Stimulated activated CD8-positive, alpha-beta memory T cell treated with anti-CD3 and anti-CD28 coated beads, Interleukin-4, amount 100 ng/mL, for 24 hours (primary cell): ENCODE measurements at places on chromosomes 4 and X.

DNA sequence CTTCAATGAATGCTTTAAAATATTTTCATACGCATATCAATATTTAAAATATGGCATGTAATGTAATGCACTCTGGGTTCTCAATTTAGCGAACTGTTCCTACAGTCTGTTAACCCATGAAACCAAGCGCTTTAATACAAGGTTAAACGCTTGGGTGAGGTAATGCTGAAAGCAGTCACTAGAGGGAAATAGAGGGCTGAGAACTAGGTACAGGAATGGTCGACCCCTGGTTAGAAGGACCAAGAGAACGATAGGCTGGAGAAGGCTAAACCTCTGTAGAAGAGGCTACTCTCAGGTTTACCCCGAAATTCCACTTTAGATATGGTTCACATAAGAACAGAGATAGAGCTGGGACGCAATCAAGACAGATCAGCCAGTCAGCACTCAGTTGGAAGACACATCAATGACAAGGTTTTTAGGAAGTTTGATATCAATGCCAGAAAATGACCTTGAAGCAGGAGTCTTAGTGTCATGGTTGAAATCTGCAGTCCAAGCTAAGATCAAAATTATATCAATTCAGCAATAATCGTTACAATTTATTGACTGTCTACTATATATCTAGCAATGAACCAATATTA lies 26.9 kb downstream of the ARSJ start:
- DNase-seq, result no peak

DNA sequence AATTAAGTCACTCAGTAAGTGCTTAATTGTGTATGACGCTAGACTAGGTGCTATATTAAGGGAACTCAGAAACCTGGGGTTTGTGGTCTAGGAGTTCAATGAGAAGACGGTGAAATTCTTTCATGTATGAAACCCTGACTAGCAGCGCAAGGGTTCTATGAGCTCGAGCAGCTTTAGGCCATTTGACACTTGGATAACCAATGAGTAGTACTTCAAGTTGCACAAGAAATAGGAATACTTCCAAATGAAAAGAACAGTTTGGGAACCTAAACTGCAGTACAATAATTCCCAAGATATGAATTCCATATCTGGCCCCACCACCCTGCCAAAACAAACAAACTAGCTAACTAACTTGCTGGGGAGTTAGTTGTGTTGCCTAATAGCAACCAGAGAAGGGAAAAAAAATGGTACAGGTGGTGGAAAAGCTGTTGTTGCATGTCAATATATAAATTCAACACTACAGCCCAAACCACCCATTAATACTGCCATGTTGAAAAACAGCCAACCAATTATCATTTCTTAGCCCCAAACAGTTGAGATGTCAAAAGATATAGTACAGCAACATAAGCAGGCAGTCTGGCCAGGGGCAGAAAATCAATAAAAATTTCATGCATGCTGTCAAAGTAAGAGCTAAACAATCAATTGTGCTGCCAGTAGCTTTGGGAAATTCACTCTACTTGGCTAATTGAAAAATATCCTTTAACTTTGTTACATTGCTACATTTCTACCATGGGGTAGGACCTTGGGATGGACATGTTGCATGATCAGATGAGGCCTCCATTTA lies 54.6 kb upstream of the MCF2 start:
- DNase-seq, result no peak

DNA sequence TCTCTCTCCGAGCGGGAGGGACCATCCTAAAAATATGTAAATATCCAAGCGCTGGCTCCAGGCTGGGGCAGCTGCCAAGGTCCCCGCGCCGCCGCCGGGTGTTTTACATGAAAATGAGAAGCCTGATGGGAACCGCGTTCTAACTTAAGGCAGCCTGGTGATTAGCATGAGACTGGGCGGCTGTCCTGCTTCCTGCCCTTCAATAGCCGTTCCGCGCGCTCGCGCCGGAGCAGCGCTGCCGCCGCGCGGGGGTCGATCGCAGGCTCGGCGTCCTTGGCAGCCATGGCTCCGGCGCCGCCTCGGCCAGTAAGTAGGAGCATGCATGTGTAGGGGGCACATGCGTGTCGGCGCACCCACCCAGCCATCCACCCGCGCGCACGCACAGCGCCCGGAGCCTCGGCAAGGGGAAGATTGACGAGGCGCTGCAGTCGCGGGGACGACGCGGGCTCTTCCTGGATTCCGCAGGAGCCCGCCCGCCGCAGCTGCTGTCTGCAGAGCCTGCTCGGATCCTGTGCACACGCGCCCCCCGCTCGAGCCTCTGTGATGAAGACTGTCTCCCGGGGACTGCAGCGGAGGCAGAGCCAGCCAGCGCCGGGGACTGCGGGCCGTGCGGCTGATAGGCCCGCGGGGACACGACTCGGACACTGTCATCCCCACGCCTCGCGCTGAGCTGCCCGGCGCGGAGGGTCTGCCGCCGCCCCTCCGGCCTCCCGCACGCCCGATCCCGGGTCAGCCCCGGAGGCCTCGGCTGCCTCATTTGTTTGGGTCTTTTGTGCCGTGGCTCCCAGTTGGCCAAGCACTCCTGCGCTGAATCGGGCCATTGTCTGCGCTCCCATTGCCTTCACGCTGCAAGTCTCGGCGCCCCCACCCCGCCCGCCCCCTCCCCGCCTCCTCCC lies 734 bp downstream of the STOX2 start:
- DNase-seq, result no peak

GRCh38 chr4:61086979-61087378 lies 113.1 kb upstream of the ADGRL3 start:
- DNase-seq, result no peak

GRCh38 chrX:135520022-135520552 lies 373 bp upstream of the INTS6L start:
- DNase-seq, result no peak

DNA sequence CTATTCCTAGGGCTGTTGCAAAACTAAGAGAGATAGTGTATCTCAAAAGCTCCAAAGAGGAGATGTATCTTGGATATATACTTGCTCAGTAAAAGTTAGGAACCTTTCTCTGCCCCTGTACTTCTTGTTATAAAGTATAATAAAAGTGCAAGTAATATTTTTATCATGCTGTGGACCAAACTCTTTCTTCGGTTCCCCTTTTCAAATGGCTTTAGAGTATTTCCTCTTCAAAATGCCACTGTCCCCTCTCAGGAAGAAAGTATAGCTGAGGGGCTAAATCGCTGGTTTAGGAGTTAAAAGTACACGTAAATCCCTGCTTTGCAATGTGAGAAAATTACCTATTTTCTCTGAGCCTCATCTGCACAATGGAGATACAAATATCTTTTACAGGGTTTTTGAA lies 169.1 kb upstream of the FTHL17 start:
- DNase-seq, result no peak

- DNase-seq, result no peak
These were observed 63.1 kb upstream of the GRPR start for GRCh38 chrX:16060252-16060651.

GRCh38 chr4:186227744-186228513 lies 622 bp downstream of the KLKB1 start:
- no peak for DNase-seq

DNA sequence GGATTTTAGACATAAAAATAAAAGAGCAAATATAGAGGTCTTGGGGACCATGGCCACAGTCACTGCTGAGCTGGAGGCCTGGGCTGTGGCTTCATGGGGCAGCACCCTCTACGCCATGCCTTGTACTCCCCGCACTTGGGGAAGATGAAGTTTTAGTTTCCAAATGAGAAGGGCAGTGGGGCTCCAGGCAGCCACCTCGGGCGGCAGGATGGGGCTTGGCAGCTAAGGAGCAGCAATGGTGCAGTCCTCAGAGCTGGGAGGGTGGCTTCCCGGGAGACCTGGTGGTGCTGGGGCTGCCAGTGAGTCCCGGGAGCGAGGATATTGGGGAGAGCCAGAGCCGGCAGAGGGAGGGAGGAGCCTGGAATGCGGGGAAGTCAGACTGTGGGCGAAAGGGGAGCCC lies 2.4 kb downstream of the CXCR3 start:
- no peak for DNase-seq

DNA sequence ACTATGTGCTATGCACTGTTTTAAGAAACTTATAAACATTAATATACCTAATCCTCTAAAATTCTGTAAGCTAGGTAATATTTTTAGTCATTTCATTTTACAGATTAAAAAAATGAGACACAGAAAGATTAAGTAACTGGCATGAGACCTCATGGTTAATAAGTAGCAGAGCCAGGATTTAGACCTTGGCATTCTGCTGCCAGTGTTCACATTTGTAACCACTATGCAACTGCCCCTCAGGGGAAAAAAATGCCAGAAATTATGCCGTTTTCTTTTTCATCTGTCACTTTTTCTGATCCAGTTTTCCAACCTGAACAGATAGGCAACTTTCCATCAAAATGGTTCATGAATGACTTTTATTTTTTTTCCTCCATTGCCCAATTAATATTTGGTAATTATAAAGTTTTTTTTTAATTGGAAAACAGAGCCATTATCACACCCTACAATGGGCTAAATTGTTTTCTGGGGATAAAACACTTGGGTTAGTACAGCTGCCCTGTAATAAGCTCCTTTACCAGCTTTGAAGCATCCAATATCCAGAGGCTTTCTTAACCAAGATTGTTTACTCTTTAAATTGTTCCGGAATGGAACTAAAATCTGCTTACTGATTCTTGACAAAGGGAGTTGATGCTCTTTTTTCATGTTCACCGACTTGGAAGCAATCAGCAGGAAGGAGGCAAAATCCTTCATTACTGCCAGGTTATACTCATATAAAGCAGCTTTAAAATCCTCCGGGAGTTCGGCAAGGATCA lies 56.4 kb upstream of the DDX60 start:
- no peak for DNase-seq

- no peak for DNase-seq
These were observed 969.5 kb downstream of the PCDH18 start for GRCh38 chr4:136562834-136563233.

GRCh38 chrX:135544338-135544948 lies 24.0 kb downstream of the INTS6L start:
- DNase-seq, result no peak

DNA sequence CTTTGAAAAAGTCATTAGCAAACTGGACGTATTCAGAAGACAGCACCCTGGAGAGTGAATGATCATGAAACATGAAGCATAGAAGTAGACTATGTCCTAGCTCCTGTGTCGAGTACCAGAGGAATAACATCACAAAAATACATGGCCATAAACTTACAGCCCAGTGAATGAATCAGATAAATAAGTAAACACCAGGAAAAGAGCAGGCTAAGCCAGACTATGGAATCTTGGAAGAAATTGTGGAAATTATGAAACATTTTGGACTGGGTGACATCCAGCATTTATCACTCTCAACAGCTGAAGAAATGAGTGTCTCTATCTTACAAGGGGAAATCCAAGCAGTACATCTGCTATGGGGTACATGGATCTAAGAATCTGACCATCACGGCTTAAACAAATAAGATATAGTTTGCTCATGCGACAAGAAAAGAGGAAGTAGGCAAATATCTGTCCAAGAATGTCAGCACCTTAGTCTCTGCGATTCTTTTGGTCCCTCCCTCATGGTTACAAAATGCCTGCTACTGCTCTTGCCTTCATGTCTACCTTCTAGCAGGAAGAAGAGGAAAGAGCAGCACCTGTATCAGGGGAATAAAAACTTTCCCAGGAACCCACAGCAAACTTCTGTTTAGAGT lies 481.5 kb downstream of the BCOR start:
- DNase-seq, result no peak

DNA sequence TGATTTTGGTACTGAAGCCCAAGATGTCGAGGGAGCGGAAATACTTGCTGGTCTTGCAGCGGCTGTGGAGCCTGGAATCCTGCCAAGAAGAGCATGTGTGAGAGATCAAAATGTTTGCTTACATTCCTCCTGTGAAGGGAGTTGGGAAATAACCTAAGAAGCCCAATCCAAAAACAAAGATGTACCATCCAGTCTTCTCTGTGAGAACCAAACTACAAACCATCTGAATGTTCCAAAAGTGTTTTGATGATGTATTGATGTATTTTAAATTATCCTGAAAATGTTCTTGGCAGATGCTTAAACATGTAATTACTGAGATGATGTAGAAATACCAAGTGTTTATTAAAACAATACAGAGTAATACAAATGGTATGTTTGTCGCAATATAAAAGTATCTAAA lies 10.1 kb upstream of the ADH1A start:
- no peak for DNase-seq

GRCh38 chr4:156672492-156673305 lies 298.9 kb downstream of the PDGFC start:
- DNase-seq, result no peak

GRCh38 chrX:20967725-20968124 lies 406.5 kb upstream of the CNKSR2 start:
- no peak for DNase-seq

- no peak for DNase-seq
These were observed at the start of gene DCHS2 for GRCh38 chr4:154491341-154492271. Gene DCHS2, minus strand, starts transcription at chr4:154491799. Its CDS starts 444 bp downstream, at chr4:154491355.

DNA sequence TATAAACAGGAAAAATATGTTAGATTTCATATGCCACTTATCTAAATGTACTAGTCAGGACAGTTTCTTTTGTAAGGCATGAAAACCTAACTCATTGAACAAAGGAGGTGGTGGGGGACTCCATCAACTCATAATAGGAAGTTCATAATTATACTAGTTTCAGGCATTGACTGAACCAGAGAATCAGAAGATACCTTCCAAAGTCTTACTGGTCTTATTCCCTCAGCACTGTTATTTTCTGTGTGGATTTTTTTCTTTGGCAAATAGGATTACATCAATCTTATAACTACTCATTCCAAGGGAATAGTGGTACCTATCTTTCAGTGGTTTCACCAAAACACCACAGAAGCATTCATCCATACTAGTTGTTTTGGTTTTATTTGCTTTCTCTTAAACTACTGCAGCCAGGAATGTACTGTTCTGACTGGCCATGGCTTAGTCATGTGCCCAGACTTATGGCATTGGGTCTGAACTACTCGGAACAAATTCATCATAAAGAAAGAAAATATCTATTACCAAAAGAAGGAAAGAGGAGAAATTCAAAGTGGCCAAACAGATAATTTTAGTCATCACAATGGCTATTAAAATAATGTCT lies 273.9 kb downstream of the ARAP2 start:
- no peak for DNase-seq

GRCh38 chr4:4704267-4704666 lies 155.2 kb upstream of the MSX1 start:
- DNase-seq, result no peak

- DNase-seq, result no peak
These were observed 409.2 kb downstream of the TLL1 start for GRCh38 chr4:166282081-166282770.

DNA sequence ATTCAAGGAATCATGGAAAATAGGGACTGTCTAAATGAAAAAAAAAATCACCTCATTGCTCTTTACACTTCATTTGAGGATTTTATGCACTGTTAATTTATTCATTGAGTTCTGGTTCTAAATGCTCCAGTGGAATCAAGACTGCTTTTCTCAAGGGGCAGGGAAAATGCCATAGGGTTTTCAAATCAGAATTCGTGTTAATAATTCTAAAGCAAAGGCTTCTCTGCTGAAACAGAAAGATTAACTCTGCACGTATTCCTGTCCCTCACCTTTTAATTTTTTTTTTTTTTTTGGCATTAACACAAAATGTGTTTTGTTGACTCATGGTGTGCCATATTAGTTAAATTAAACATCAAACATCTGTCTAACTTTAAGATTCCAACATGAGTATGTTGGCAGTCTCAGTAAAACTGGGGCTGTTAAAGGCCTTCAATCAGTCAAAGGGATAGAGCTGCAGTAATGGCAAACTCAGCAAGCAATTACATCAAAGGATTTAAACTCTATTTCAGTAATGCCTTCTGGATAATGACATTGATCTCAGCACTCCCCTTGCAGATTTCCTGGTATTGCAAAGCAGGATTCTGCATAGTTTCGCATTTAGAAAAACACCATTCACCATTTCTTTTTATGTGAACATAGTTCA lies 878.1 kb downstream of the RAPGEF2 start:
- no peak for DNase-seq

GRCh38 chrX:16923157-16923556 lies 23.3 kb upstream of the REPS2 start:
- DNase-seq, result no peak
